T-helper 17 cell (primary cell): ENCODE measurements at places on chromosomes 5 and 9.

DNA sequence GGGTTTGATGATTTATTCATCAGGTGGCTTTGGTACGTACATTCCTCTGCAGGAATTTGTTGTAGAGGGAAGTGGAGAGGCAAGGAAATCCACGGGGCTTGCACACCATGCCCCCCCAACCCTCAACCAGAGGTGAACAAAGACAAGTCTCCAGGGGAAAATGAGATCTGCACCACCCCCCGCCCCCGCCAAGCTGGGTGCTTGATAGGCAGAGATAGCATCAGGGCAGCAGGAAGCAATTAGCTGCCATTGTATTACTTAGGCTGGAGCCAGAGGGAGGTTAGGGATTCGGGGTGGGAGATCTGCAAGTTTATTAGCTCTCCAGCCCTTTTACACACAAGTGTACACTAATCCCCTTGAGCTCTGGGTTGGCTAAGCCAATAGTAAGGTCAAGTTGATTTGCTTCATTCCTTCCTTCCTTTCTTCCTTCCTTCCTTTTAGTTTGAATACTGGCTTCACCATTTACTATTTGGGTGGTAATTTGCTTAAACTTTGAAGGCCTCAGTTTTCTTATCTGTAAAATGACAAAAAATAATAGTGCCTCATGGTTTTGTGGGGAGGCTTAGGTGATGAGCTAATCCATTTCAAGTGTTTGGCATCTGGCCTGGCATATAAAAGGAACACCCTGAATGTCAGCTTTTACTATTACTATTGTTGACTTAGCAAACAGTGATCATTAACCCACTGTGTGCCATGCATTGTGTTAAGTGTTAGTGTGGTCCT is 34.1 kb downstream of the SPRY4 start:
- no peak for DNase-seq

- no peak for DNase-seq
These were observed 37.9 kb downstream of the MED27 start for GRCh38 chr9:132041798-132042197.

DNA sequence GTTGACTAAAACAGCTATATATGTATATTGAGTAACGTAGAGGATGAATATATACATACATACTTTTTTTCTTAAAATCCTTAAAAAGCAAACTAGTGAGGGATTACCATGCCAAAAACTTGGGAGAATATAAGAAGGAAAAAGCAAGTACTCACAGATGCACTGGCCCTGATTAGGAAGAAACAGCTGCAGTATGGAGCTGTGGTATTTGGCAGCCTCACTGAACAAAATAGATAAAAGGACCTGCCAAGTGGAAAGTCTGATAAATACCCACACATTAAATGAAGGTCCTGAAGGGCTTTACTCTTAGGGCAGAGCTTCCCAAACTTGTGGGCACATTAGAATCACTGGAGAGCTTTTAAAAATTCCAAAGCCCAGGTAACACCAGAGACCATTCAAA is 80.6 kb downstream of the FEM1C start:
- no peak for DNase-seq

- DNase-seq = no peak
These were observed 83.3 kb downstream of the MLLT3 start for GRCh38 chr9:20538956-20539355.

- no peak for DNase-seq
These were observed 17.9 kb downstream of the MIGA2 start for GRCh38 chr9:129054163-129054851.

- DNase-seq = no peak
These were observed 92.5 kb downstream of the MTX3 start for GRCh38 chr5:79898611-79899010.

GRCh38 chr5:157476702-157477408 is 16.8 kb downstream of the NIPAL4 start:
- DNase-seq = no peak

DNA sequence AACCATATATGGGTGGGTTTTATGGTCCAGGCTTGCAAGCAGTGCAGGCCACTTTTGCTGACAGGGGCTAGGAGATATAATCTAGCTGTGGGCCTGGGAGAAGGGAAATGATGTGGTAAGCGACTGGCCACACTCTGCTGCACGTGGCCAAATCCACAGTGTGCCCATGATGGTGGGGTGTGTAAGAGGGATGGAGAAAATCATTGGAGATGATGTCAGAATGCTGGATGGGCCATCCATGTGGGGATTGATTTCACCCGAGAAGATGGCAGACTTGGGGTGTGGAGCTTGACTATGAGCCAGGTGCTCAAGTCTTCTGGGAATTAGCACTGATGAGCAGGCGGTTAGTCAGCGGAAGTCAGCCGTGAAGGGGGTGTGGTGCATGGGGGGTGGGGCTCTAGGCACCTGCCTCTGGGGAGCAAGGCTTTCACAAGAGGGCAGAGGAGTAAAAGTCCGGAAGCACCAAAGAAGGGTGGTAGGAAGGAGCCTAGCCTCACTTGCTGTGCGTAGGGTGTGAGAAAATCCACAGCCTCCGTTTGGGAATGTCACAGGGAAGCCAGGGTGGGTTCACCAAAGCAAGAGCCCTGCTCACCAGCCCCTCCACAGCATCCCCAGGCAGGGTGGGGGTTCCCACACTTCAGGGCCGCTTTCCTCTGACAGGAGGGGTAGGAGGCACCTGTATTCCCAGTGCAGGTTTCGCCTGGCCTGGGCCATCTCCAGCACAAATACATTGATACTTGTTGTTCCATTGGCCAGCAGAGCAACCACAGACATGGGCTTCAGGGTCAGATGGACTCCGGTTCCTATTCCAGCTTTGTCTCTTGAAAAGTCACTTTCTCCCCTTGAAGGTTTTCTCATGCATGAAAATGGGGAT is 44.5 kb upstream of the ANGPTL2 start:
- no peak for DNase-seq

GRCh38 chr5:106374956-106375355 is 1295.8 kb downstream of the EFNA5 start:
- DNase-seq = no peak

DNA sequence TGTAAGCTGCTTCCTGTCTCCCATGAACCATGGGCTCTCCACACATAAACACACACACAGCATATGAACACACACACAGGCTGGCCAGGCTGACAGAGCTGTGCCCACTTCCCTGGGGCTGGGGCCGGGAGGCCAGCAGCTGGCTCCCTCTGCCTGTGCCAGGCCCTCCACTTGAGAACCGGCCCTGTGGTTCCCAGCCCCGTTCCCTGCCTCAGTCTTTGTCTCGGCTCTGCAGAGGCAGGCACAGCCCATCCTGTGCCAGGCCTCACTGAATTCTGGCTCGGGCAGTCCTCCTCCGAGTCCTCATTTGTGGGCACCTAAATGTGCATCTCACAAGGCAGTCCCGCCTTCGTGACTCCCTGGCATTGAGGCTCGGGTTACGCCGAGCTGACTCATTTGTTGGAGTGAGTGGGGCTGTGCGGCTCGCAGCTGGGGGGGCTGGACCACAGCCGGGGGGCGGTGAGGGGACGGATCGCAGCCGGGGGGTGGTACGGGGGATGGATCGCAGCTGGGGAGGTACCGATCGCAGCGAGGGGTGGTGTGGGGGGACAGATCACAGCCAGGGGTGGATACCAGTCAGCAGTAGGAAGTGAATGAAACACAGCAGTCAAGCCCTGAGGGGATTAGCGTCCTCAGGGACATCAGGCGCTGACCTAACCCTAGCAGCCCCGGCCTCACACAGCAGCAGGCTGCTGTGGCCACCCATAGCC is 72.3 kb downstream of the PSMB7 start:
- no peak for DNase-seq

GRCh38 chr9:37784616-37785483 is at the start of gene EXOSC3:
EXOSC3 (minus strand) TSS chr9:37785064; CDS start chr9:37785044, 20 bp downstream.
- DNase-seq = peak; percentile 76

GRCh38 chr5:164555809-164556208 is 1050.4 kb downstream of the MAT2B start:
- no peak for DNase-seq

- no peak for DNase-seq
These were observed 162.1 kb downstream of the EPB41L4A start for GRCh38 chr5:112257005-112257404.

GRCh38 chr5:81292130-81292529 is 9.3 kb upstream of the ZCCHC9 start:
- no peak for DNase-seq

DNA sequence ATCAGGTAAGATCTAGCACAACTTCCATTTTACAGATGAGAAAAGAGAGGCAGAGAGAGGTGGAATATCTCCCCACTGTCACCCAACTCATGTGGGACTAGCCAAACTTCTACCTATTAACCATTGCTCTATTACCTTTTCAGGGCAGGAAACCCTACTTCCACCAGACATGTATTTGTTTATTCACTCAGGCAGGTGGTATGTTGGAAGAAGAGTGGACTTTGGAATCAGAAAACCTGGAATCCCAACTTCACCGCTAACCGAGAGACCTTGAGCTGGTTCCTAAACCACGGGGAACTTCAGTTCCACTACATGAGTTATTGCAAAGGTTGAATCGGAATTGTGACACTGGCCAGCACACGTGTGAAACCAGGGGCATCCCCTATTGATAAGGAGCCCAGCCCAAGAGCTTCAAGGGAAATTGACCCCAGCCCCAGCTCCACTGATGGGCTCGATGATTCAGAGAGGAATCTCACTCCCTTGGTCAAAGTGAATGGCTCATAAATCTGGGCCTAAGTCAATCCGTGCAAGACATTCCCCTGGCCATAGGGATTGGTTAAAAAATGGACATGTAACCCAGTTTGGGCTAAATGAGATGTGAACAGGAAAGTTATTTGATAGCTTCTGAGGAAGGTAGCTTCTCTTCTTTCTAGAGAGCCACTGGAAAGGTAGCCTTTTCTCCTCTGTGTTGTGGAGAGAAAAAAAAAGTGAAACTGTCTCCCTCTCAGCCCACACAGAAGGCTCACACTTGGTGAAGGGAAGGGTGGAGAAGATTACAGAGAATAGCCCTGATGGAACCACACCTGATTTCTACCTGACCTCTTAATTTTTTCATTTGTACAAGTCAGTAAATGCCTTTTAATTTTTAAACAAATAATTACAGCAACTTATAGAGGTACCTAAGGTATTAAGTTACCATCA is 5.5 kb upstream of the GLIS3 start:
- DNase-seq = no peak

DNA sequence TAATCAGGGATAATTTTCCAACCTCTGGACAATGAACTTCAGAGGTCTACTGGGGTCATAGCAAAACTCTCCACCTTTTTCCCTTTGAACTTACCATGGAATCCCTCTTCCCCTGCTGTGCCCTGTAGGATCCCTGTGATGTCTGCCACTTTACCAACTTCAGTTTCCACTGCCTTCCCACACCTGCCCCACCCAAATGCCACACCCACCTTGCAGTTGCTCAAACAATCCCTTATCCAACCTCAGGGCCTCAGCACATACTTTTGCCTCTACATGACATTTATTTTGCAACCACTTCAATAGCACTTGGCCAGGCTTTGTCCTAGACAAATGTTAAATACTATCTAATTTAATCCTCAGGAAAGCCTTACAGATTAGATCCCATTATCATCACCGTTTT is 463.7 kb upstream of the WWC1 start:
- DNase-seq = no peak

DNA sequence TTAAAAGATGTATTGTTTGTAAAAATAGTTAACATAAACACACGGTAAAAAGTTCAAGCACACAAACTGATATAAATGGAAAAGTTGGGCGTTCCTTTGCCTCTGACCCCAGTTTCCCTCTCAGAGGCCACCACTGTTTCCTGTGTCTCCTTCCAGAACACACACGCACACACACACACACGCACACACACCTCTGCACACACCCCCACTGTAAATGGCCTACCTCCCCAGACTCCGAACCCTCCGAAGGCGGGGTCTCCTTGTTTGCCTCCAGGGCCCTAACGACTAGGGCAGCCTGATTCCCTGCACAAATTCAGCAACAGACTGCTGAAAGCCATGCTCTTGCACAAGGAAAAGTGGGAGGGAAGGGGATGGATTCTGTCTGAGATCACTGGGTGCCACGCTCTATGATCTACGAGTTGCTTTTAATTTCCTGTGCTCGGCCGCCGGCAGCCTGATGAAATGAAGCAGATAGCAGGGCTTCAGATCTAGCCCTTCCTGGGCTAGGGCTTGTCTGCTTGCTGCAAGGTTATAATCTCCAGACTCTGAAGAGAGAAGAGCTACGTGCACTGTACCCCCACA is 184.0 kb upstream of the IL12B start:
- DNase-seq = no peak
